ENCODE measurements at places on chromosomes 12 and 14.

DNA sequence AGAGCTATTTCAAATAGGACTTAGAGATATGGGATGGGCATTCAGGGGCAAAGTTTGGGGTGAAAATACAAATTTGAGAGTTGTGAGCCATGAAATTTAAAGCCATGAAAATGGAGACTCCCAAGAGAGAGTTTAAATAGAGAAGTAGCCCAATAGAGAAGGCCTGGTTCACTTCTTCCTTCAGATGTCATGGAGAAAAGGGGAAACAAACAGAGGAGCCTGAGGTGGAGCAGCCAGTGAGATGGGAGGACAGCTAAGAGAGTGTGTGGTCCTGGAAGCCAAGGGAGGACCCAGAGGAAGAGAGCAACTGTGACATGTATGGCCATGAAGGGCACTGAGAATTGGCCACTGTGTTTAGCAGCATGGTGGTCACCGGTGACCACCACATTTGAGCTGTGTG is 12.3 kb upstream of the DYNLL1 start:
- DNase-seq, result no peak

DNA sequence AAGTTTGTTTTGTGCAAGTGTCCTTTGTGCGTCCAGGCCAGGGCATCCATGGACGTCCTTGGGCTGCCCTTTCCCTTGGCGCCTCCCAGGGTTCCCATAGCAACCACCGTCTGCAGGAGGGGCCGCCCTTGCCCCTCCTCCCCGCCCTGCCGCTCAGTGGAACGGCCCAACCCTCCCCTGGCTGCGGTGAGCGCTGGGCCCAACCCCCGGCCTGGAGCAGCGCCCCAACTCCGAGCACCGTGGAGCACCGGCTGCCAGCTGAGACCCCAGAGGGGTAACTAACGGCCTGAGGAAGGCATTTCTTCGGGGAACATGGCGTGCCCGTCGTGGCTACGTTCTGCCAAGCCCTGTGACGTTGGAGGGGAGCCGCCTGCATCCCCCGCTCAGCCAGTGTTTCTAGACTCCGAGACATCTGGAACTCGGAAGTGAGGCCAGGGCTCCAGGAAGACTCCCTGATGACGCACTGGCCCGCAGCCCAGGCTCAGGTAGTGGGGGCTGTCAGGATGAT is 5.3 kb upstream of the ACACB start:
- peak; percentile 89 for DNase-seq

GRCh38 chr12:2605301-2605700 is 189.5 kb upstream of the FKBP4 start:
- DNase-seq, result no peak

DNA sequence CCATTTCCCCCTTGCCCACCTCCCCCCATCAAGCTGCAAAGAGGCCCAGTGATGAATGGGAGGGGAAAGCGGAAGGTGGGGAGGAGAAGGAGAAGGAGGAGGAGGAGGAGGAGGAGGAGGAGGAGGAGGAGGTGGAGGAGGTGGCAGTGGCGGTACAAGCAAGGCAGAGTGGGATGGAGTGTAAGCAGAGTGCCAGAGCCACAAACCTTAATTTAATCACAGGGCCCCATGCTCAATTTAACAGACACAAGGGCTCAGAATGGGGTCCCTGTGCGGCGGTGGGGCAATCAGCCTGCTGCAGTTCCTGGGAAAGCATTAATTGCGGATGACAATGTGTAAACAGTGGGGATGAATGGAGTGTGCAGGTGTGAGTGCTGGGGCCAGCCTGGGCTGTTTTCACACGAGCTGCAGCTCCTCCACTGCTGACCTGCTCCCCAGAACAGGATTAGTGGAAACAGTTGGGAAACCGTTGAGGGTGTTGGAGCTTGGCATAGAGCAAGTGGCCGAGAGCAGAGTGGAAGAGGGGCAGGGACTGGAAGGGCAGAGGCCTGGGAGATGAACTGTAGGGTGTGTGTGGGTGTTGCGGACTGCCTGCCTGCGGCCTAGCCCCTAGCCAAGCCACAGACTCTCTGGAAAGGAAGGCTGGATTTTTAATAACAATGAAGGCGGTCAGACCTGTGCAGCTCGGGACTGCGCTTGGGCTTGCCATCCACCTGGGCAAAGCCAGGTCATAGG is 36.4 kb upstream of the SMOC1 start:
- no peak for DNase-seq

- no peak for DNase-seq
Measured at GRCh38 chr14:65077318-65077717, 25.0 kb downstream of the MAX start.

DNA sequence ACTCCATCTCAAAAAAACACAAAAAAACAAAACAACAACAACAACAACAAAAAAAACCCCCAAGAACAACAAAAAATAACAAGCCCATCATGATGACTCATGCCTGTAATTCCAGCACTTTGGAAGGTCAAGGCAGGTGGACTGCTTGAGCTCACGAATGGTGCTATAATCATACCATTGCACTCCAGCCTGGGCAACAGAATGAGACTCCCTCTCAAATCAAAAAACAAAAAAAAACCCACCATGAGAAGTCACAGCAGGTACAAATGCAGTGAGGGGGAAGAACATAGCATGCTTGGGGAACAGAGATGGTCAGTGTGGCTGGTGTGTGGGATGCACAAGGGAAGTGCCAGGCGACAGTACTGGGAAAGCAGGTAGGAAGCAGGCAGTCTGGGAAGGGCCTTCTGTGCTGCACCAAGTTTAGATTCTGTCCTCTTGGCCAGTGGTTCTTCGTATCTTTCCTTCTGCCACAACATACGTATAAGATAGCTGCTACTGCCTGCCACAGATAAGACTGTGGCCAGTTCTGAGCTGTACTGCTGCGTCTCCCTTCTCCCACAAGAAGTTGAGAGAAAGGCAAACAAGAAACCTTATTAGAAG is 28.0 kb downstream of the ATG14 start:
- no peak for DNase-seq

GRCh38 chr14:51002406-51002999 is 58.2 kb upstream of the PYGL start:
- DNase-seq, result no peak

GRCh38 chr12:102172436-102172835 is 25.2 kb downstream of the PMCH start:
- no peak for DNase-seq

Measured in BE2C (cell line).